ENCODE measurements at places on chromosomes 12 and 14.

GRCh38 chr14:71789005-71789404, 143.2 kb upstream of the RGS6 start:
- no peak for DNase-seq

DNA sequence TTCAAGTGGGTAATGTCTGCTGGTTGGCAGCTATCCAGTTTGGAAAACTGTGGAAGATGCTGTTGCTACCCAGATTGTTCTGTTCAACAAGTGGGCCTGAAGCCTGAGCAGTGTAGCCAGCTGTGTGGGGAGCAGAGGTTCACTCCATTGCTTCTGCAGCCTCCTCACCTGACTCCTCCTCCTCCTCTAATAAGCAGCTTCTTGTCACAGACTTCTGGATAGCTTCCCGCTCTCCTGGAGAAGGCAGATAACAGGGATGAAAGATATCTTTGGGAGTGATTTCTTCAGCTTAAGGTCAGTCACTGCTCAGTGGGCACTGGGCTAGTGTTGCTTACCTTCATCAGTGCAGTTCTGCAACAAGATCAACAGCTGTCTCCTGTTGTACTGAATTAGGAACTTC, 2.0 kb downstream of the POP5 start:
- no peak for DNase-seq

GRCh38 chr12:67535176-67535575, 113.4 kb upstream of the DYRK2 start:
- no peak for DNase-seq

- no peak for DNase-seq
These were observed 886 bp upstream of the METTL17 start for GRCh38 chr14:20988717-20989470.

GRCh38 chr14:36057452-36058116, 118.9 kb downstream of the PTCSC3 start:
- DNase-seq = no peak

- DNase-seq = no peak
These were observed 29.6 kb downstream of the NUDT4 start for GRCh38 chr12:93407054-93407962.

DNA sequence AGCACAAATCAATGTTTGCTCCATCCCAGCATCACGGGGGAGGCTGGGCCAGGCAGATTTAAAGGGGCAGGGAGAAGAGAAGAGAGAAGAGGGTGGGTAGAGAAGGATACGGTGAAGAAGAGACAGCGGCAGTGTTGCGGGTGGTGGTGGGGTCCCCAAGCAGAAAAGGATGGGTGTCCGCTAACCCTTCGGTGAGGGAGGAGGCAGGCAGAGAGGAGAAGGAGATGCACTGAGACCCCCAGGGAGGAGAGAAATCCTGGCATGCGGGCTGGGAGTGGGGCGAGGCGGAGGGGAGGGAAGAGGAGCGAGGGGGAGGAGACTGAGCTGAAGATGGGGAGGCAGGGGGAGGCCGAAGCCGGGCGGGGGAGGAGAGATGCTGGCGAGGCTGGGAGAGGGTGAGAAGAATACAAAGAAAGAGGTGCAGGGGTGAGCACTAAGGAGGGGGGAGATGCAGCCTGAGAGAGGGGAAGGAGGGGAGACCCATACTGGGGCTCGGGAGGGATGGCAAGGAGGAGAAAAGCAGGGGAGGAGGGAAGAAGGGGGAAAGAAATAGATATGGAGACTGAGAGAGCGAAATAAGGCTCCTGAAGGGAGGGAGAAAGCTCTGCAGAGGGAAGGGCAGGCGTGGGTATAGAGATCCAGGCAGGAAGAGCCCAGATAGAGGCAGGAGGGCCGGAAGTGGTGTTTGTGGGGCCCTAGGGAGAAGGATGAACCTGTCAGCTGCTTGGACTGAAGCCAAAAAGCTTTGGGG, at the start of gene JPH4:
Gene JPH4, minus strand, starts transcription at position 231 of the 751 bp plus-strand sequence. CDS start 1,337 bp downstream, outside the sequence.
- DNase-seq = no peak

GRCh38 chr12:124626971-124627411, 59.6 kb upstream of the NCOR2 start:
- no peak for DNase-seq

- DNase-seq = peak; percentile 59
These were observed 67.0 kb downstream of the PRKCH start for GRCh38 chr14:61388173-61388975.

DNA sequence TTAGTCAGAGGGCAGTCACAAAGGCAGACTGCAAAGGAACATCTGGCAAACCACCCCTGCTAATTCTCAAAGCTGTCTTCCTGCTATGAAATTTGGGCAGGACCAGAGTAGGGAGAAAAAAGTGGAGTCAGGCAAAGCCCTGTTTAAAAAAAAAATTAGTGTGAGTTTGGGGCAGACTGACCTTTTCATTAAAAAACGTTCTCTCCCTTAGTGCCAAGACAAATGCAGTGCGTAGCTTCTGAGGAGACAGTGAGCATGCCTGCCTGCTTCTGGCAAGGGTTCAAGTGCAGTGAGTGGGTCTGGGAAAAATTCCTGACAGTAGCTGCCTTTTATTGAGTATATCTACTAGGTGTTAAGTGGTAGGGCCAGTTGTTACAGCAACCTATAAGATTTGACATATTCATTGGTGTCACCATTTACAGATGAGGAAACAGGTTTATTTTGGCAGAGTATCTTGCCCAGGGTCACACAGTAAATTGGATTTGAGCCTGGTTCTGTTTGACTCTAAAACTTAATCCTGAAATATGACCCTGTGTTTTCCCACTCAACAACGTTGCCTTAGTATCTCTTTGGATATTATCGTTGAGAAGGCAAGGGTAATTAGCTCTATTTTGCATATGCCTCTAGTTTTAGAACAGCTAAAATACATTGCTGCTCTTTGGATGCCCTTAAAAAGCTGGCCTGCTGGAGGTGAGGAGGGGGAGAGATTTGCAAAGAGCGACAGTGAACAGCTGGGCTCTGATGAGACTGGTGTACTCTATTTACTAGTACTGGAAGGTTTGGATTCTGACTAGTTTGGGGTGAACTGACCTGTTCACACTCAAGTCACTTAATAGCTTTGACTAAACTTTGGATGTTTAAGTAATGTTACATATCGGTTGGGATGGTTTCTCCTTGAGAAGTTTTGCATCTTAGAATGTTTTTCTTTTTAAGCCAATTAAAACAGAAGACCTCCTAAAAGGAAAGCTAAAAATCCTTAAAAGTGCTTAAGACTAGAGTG, 72.8 kb downstream of the PAPOLA start:
- DNase-seq = no peak

DNA sequence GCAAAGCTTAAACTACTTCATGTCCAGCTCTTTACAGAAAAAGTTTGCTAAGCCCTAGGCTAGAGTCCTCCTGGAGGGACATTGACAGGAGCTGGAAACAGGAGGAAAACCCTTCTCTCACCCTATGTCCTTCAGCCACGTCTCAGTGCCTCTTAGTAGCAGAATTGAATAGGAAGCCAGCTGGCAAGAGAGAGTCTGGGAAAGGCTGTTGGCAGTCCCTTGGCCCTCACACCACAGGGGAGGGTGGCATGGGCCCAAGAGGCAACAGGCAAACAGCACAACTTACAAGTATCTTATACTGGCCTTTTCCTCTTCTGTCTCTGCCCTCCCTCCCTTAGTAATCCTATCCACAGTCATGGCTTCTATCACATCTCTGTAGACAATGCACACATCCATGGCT, 27.7 kb upstream of the DHRS2 start:
- DNase-seq = no peak

- DNase-seq = no peak
These were observed 47.2 kb upstream of the PLEKHG3 start for GRCh38 chr14:64656986-64657385.

GRCh38 chr12:103813426-103813825, 27.6 kb downstream of the NT5DC3 start:
- no peak for DNase-seq

DNA sequence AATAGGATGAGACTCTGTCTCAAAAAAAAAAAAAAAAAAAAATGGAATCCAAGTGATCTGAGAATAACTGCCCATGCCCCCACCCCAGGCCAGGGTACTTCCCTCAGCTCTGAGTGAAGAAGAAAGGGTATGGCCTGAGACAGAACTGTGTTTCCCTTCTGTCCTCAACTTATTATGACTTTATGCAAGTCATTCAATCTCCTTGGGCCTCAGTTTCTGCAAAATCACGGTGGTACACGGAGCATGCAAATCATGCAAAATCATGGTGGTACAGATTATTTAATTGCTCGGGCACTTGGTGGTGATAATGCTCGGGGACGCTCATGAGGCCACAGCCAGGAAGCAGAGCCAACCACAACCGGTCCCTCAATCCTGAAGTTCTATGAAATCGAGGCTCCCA, 56.5 kb upstream of the TBX3 start:
- no peak for DNase-seq

- DNase-seq = no peak
These were observed 28.6 kb downstream of the BRMS1L start for GRCh38 chr14:35854696-35855270.

DNA sequence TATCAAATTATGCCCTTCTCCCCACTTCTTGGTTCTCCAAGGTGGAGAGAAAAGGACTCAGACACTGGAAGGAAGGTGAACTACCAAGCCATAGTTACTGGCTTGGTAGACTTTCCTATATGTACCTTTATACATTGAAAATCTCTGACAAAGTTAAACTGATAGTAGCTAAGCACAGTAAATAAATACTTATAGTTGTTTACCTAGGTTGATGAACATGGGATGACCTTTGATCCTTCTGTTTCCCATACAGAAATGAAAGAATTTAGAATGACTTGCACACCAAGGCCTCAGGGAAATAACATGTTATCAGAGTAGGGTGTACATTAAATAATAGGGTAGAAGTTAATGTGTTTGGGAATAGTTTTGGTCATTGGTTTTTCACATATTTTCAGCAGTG, 6.7 kb downstream of the ARHGAP5 start:
- DNase-seq = no peak

Data from CD4-positive, alpha-beta T cell treated with Interleukin-10 for 1 hour (primary cell).